ENCODE measurements at places on chromosomes 16 and 17. TPM values are rescaled to one million over a fixed set of nuclear protein-coding genes. Genes with fewer than 3 reads are reported as not detected.

The CYGB gene
- total RNA-seq: 23.0 TPM

The NPB gene
- total RNA-seq: 1.7 TPM

The GRIN2C gene
- 27.6 TPM for total RNA-seq

The FBXL16 gene
- total RNA-seq: 1.3 TPM

- DNase-seq: peak; percentile 40
Measured at GRCh38 chr16:65782611-65783600, 583.6 kb upstream of the CDH5 start.

DNA sequence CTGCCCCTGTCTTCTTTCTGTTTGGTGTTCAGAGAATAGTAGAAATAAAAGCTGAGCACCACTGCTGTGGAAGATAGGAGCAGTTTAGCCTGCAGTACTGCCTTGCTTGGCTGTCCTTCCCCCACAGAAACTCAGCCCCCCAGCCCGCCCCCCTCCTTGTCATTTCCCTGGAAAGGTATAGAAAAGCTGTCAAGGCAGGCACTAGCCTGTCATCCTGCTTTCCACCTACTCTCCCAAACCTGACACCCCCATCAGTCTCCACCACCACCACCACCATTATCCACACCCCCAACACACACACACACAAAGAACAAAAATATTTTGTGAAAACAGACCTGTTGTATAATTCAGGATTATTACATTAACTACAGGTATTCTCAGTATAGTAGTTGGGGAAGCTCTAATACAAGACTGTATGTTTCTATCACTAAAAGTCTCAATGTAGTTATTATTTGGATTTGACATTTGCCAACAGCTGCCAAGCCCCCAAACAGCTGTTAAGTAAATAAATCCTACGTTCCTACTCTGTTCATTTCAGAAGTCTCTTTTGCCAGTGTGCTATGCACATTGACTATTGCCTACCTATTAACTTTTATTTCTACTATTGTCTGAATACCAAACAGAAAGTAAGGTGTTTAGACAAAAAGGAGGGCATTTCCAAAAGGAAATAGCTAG, 128.8 kb downstream of the CYB561 start:
- DNase-seq: no peak

DNA sequence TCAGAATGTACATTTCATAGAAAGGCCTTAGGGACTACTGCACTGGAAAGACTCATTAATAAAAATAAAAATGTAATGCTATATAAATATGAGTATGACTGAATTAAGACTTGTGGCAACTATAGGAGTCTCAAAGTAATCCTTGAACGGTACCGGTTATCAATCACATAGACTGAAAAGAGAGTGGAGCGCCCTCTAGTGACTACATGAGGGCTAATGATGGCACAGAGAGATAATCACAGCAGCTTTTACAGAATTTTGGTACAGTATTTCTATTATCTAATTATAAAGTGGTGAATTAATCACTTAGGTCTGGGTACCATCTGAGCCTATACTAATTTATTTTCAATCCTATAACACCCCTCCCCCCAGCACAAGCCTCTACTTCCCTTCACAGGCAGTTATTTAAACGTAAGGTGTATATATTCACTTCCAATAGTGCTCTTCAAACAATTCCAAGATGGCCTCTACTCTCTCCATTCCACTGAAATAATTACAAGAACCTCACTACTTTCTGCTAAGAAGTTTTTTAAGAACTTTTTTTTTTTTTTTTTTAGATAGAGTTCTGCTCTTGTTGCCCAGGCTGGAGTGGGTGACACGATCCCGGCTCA, 40.7 kb upstream of the ANKFY1 start:
- DNase-seq: no peak

- no peak for DNase-seq
Measured at GRCh38 chr17:1754430-1755112, 7.3 kb upstream of the SERPINF1 start.

DNA sequence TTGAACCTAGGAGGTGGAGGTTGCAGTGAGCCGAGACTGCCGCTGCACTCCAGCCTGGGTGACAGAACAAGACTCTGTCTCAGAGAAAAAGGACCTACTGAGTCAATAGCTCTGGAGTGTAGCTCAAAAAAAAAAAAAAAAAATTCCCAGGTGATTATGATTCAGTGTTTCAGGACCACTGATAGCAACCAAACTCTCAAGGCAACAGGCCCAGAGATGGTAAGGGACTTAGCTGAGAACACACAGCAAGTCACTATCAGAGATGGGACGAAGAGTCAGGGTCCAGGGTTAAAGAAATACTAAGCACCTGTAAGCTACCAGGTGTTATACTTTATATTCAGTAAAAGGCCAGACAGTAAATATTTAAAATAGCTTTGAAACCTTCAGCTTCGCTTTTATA, 335.3 kb downstream of the XYLT1 start:
- DNase-seq: no peak

GRCh38 chr17:58875261-58875660, 119.6 kb downstream of the PPM1E start:
- DNase-seq: no peak

DNA sequence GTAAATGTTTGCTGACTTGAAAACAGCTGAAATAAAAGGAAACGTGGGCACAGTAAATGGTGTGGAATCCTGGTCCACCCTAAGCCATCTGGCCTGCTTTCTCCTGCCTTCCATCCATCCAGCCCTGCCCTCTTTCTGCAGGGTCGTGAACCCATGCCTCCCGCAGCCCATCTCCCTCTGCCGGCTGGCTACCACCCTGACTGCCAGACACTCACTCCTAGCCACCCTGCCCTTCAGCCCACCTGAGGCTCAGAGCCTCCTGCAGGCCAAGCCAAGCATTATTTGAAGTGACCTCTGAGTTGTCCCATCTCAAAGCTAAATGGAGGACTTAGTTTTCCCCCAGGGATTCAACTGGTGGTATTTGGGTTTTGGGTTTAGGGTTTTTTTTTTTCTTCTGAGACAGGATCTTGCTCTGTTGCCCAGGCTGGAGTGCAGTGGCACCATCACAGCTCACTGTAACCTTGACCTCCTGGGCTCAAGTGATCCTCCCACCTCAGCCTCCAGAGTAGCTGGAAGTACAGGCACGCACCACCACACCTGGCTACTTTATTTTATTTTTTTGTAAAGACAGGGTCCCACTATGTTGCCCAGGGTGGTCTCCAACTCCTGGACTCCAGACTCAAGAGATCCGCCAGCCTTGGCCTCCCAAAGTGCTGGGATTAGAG, 8.4 kb downstream of the ZDHHC1 start:
- DNase-seq: no peak

DNA sequence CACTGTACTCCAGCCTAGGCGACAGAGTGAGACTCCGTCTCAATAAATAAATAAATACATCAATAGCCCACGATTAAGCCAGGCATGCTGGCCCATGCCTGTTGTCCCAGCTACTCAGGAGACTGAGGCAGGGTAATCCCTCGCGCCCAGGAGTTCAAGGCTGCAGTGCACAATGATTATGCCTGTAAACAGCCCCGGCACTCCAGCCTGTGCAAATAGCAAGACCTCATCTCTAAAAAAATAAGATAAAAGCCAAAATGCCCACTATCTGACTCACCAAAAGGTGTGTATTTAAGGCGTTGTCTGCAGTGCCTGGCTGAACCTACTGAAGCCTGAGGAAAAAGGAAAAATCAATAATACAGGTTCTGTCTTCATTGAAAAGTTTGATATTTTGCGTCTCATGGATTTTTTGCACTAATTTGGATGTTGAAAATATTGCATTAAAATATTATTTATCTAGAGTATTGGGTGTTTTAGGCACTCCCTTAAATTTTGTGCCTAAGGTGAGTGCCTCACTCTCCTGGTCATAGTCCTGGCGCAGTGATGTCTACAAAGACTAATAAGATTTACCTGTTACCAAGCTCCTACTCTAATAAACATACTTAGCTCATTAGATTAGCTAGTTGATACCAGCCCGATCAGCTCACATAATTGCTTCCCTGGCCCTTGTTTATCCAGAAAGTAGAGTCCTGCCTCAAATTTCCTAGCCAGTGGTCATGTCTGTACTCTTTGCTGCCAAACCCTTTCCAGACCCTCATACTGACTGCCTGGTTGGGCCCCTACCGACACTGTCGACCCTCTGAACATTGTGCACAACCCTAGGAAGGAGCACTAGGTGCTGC, 24.7 kb upstream of the TOB1 start:
- no peak for DNase-seq

DNA sequence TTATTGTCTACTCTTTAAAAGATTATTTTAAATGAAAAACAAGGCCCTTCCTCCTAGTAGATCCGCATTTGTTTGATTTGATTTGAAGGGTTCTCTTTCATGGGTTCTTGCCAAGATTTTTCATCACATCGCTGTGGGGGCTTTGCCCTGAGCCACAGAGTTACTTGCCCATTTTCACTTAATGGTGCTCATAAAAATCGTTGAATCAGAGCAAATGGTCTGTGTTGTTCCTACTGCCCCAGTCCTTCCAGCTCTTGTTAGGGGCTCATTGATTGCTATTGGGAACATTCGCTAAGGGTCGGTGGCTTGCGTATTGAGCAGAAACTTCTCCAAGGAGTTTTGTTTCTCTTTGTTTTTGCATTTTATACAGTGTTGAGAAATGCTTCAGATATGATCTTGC, 1023.4 kb upstream of the CDH8 start:
- DNase-seq: no peak

- DNase-seq: no peak
Measured at GRCh38 chr17:17805575-17805974, 31.2 kb downstream of the SREBF1 start.

DNA sequence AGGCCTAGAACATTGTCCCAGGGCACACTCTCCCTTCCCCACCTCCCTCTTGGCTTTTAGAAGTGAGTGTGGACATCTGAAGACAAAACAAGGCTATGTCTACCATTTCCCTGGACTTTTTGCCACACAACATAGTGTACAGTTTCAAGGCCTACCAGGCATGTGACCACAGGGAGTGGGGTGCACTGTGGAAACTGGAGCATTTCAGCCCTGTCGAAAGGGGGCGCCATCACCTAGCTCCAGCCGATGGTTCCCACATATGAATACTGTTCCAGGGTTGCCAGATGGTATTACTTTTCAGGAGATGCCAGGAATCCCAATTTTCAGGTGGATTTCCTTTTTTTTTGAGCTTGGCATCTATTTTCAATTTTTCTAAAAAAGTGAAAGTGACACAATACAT, 140.7 kb downstream of the KATNIP start:
- DNase-seq: no peak

GRCh38 chr16:22685459-22685830, 128.5 kb upstream of the HS3ST2 start:
- DNase-seq: peak; percentile 89

DNA sequence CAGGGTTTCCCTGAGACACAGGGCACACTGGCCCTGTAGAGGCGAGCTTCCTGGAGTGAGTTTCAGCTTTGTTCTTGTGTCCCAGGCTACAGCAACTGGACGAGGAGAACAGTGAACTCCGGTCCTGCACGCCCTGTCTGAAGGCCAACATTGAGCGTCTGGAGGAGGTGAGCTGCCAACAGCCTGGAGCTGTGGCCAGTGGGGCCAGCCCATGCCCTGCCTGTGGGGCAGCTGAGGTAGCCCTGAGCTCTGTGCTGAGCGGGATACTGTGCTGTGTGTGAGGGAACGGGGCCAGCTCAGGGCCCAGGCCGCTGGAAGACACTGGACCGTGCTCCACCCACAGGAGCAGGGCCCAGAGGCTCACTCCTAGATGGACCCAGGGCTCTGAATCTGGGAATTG, 8.7 kb upstream of the CAPN15 start:
- no peak for DNase-seq

DNA sequence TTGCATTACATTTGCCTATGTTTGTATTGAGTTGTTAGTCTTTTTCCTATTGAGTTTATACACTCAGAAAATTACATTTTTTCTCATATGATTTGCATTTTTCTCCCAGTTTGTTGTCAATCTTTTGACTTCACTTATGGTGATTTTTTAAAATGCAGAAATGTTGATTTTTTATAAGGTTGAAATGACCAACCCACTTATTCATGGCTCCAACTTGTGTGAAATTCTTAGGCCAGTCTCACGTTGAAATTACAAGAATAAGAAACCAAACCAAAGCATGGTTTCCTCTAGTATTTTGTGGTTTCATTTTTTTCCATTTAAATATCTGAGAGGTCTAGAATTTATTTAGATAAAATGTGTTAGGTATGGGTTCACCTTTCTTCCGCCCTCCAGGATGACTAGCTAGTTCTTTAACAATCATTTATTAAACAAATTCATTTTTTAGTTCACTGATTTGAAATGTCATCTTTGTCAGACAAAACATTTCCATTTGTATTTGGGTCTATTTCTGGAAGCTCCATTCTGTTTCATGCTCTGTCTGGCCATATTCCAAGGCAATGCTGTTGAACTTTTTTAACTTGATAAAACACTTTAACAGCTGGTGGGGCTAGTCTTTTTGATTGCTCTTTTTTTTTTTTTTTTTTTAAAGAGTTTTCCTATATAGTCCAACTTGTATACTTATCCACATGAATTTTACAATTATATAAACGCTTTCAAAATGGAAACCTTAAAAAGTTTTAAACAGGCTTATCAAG, 40.0 kb downstream of the FAM20A start:
- DNase-seq: no peak

GRCh38 chr16:52035436-52035835, 511.5 kb downstream of the TOX3 start:
- DNase-seq: no peak

GRCh38 chr17:8079291-8080207, 8.0 kb downstream of the ALOX12B start:
- DNase-seq: peak; percentile 69

DNA sequence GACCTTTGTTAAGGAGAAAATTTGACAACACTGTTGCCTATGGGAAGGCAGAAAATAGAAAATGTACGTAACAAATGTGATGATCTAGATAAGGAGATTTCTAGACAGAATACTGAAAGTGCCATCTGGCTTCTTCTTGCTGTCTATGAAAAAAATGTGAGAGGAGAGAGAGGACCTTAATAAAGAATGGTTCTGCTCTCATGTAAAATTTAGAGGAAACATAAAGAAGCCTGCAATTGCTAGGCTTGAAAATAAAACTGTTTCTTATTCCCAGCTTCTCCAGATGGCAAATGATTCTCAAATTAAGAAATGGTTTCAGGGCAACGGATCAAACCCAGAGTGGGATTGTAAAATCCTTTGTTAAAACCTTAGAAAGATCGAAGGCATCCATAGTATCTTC, 128.5 kb downstream of the CDK5R1 start:
- no peak for DNase-seq

- no peak for DNase-seq
Measured at GRCh38 chr16:86914876-86915717, 336.7 kb downstream of the FOXL1 start.

- DNase-seq: no peak
Measured at GRCh38 chr16:82108100-82108499, 61.9 kb downstream of the MPHOSPH6 start.

GRCh38 chr17:28906276-28906675, 3.4 kb upstream of the DHRS13 start:
- no peak for DNase-seq

GRCh38 chr16:75762746-75763145, 36.5 kb upstream of the CPHXL start:
- no peak for DNase-seq

DNA sequence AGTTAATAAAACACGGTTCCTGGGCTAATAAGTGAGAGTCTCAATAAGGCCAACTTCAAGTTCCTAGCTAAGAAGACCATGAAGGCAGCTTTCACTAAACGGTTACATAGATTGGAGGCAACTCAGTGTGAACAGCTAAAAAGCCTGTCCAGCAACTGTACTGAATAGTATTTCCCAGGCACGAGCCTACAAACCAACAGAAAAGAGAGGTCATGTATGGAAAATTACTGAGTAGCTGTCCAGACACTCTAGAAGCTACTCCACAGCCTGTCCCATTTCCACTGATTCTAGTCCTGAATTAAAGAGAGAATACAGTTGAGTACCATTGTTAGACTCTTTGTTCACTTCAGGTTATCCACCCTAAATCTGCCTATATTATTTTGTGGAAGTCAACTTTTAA, 36.5 kb upstream of the C17orf78 start:
- no peak for DNase-seq

GRCh38 chr17:55117164-55117563, 147.6 kb upstream of the HLF start:
- no peak for DNase-seq

All from right atrium auricular region (tissue), 2 donors.